ENCODE measurements at places on chromosomes 3 and 15. TPM values are rescaled to one million over a fixed set of nuclear protein-coding genes. Genes with fewer than 3 reads are reported as not detected.

GRCh38 chr3:102024270-102024904, 175.1 kb downstream of the NFKBIZ start:
- no peak overlapping the region for H3K4me3 ChIP-seq
- no peaks in the 10 kb centered on the region for H3K27me3 ChIP-seq
- no peaks in the 10 kb centered on the region for H3K36me3 ChIP-seq

The CCDC50 gene
- total RNA-seq = 14.6 TPM

DNA sequence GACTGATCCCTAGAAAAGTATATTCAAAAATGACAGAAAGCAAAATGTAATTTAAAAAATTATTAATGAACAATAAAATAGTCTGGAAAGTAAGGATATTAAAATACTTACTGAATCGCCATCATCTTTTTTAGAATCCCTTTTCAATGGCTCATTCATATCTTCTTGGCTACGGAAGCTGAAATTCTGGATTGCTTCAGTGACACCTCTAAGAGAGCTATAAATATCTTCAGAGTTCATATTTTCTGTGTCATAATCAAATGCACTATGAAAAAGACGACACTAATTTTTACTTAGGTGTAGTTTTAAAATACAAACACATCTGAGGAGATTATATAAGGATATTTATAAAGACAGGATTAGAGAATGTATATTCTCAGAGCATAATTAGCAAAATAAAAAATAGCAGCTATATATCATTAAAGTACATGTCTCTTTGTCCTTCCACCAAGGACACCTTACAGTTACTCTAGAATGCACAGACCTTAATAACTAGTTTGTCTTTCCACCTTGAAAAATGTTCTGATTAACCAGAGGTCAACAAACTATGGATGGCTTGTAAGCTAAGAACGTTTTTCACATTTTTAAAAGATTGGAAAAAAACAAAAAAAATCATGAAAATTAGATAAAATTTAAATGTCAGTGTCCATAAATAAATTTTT, 98.6 kb upstream of the UBP1 start:
- no peaks in the 10 kb centered on the region for H3K27me3 ChIP-seq
- H3K36me3 ChIP-seq = peaks cover 37% of the 10 kb centered on the region
- H3K27ac ChIP-seq = no peak overlapping the region
- DNase-seq = no peak

DNA sequence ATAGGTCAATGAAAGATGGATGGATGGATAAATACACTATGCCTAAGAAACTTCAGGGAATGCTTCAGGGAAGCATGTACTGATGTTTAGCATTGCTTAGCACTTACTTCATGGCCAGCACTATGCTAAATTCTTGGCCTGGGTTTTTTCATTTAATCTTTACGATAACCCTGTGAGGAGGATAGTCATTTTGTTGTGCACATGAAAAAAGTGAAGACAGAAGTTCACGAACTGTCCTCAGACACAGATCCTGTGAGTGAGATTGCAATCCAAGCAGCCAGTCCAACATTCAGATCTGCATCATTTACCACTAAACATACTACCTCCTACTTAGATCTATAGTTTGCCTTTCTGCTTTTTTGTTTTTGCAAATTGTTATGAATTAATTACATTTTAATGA, 510.8 kb upstream of the AGTR1 start:
- no peak for DNase-seq
- no peak overlapping the region for H3K27ac ChIP-seq
- no peaks in the 10 kb centered on the region for H3K36me3 ChIP-seq
- H3K4me1 ChIP-seq = no peaks in the 10 kb centered on the region
- no peak overlapping the region for H3K4me3 ChIP-seq

DNA sequence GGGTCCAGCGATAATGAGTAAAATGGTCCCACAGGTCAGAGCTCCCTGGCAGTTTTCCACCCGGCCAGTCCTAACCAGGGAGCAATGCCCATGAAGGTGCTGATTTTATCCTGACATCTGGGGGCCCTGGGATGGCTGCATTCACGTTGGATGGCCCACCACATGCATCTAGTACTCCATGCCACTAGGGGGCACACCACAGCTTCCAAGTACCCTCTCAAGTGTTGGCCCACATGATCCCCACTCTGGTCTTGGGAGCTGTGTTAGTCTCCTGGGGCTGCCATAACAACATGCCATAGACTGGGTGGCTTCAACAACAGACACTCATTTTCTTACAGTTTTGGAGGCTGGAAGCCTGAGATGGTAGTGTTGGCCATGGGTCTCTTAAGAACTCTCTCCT, 225.5 kb downstream of the SLCO3A1 start:
- H3K4me1 ChIP-seq = peaks cover 3% of the 10 kb centered on the region
- no peaks in the 10 kb centered on the region for H3K27me3 ChIP-seq
- DNase-seq = no peak
- no peaks in the 10 kb centered on the region for H3K36me3 ChIP-seq
